ENCODE measurements at places on chromosomes 3 and 15.

GRCh38 chr15:29596266-29596665 lies 226.0 kb downstream of the TJP1 start:
- H3K4me1 ChIP-seq, result no peaks in the 10 kb centered on the region
- H3K27me3 ChIP-seq, result no peaks in the 10 kb centered on the region
- no peak overlapping the region for H3K4me3 ChIP-seq
- H3K27ac ChIP-seq, result no peak overlapping the region

DNA sequence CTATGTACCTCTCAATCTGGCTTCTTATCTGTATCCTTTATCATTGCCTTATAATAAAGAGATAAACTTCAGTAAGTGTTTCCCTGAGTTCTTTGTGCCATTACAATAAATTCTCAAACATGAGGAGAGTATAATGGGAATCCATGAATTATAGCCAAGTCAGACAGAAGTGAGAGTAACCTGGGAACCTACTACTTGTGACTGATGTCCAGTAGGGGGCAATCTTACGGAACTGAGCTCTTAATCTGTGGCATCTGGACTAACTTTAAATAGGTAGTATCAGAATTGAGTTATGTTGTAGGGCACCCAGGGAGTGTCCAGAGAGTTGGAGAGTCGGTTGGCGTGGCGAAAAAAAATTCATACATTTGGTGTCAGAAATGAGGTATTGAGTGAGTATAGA lies 542.6 kb downstream of the ZBBX start:
- DNase-seq, result no peak
- H3K4me3 ChIP-seq, result no peak overlapping the region
- H3K36me3 ChIP-seq, result no peaks in the 10 kb centered on the region
- H3K27ac ChIP-seq, result no peak overlapping the region

DNA sequence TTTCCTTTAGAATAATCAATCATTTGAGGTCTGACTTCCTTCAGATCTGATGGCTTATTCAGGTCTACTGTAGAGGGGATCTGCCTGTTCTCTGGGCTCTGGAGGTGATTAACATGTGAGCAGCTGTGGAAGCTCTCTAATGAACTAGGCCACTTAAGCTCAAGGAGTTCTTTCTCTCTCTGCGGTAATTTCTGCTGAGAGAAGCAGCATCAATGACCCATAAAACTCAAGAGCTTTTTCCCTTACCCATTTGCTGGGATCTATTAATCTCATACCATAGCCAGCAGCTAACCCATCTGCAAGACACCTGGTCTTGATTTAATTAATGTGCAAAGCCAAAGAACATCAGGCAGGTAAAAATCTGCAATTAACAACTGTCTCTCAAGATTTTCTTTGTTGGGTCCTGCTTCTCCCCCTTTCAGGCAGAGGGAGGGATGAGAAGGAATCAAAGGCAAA lies 73.2 kb upstream of the DLG1 start:
- DNase-seq, result no peak
- H3K4me1 ChIP-seq, result peaks cover 17% of the 10 kb centered on the region
- H3K27ac ChIP-seq, result peak overlapping the region; percentile 29
- H3K36me3 ChIP-seq, result no peaks in the 10 kb centered on the region

DNA sequence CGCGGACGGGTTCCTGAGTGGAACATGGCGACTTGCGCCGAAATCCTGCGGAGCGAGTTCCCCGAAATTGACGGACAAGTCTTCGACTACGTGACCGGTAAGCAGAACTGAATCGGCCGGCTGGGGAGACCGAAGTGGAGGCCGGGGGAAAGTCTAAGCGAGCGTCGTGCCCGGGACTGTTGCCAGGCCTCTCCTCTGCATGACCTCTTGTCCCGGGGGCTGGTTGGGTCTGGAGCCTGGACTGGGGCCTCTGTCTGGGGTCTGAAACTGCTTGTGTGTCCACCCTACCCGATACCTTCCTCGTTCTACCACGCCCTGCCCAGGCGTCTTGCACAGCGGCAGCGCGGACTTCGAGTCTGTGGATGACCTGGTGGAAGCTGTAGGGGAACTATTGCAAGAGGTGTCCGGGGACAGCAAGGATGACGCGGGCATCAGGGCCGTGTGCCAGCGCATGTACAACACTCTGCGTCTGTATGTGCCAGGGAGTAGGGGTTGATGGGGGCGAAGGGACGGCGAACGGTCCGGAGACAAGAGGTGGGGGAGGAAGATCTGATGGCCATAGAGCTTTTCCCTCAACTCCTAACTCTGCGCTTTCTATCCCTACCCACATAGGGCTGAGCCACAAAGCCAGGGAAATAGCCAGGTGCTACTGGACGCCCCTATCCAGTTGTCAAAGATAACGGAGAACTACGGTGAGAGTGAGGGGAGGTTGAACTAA lies at the start of gene ABCF3:
TSS of gene ABCF3 (plus strand) at position 16 of the 718 bp plus-strand sequence. CDS start at position 25, 9 bp downstream.
- peaks cover 10% of the 10 kb centered on the region for H3K4me1 ChIP-seq
- peak within 1 kb of the TSS; percentile 90 for H3K27ac ChIP-seq
- DNase-seq, result peak; percentile 64

DNA sequence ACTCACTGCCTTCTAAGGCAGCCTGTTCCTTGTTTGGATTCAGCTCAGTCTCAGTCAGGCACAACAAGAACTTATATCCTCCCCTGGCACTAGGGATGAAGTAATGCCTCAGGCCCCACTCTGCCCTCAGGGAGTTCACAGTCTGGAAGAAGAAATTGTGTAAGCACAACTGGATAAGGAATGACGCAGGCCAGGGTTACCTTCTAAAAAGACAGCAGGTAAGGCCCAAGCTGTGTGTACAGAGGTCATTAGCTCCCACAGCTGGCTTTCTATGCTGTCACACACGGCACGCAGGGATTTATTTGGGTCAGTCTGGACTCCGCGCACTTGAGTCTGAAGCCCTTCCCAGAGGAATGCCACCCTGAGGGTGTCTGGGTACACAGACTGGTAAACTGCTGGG lies 82.9 kb downstream of the IQSEC1 start:
- peaks cover 4% of the 10 kb centered on the region for H3K4me1 ChIP-seq
- H3K36me3 ChIP-seq, result no peaks in the 10 kb centered on the region
- peaks cover 4% of the 10 kb centered on the region for H3K27me3 ChIP-seq
- H3K27ac ChIP-seq, result no peak overlapping the region

- peaks cover 25% of the 10 kb centered on the region for H3K4me1 ChIP-seq
- H3K27me3 ChIP-seq, result no peaks in the 10 kb centered on the region
- H3K4me3 ChIP-seq, result no peak overlapping the region
Observed at GRCh38 chr15:69303337-69304181, 4.8 kb downstream of the PAQR5 start.

GRCh38 chr3:13867732-13868131 lies 12.1 kb downstream of the WNT7A start:
- H3K4me3 ChIP-seq, result no peak overlapping the region
- no peaks in the 10 kb centered on the region for H3K27me3 ChIP-seq
- no peaks in the 10 kb centered on the region for H3K36me3 ChIP-seq
- no peaks in the 10 kb centered on the region for H3K4me1 ChIP-seq

DNA sequence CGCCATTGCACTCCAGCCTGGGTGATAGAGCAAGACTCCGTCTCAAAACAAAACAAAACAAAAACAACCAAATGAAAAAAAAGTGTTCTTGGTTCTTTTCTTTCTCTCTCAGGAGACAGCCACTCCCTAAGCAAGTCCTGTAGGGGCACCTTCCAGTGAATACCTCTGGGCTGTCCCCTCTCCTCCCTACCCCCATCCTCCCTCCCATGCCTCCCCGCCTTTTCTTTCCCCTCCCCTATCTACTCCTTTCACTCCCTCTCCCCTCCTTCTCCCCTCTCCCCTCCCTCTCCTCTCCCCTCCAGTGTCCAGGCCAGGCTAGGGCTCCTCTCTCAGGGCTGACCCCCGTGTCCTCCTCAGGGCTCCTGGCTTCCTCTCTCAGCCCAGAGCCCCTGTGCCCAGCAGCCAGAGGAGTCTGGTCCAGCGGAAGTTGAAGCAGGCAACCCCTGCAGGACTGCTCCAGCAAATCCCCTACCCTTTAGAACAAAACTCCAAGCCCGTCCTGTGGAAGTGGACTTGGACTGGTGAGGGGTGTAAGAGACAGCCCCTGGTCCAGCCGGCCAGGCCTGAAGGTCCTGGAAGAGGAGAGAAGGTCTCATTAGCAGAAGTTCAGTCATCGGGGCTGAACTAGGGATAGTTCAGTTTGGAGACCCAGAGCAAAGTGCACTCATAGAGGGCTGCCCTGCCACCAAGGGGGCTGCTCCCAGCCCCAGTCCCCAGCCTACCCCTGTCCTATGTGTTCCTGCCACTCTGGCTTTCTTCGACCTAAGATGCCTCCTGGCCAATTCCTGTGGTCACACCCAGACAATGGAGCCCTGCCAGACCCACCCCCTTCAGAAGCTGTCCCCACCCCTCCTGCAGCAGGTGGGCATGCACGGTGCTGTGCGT lies 79.8 kb upstream of the IQSEC1 start:
- H3K36me3 ChIP-seq, result no peaks in the 10 kb centered on the region
- no peaks in the 10 kb centered on the region for H3K4me1 ChIP-seq
- no peak overlapping the region for H3K27ac ChIP-seq
- H3K4me3 ChIP-seq, result no peak overlapping the region
- no peaks in the 10 kb centered on the region for H3K27me3 ChIP-seq

GRCh38 chr3:48747706-48748105 lies 30.7 kb upstream of the IP6K2 start:
- no peak for DNase-seq
- no peak overlapping the region for H3K27ac ChIP-seq
- no peaks in the 10 kb centered on the region for H3K27me3 ChIP-seq
- H3K4me1 ChIP-seq, result no peaks in the 10 kb centered on the region
- H3K36me3 ChIP-seq, result peaks cover 3% of the 10 kb centered on the region

- DNase-seq, result peak; percentile 7
- H3K4me3 ChIP-seq, result no peak overlapping the region
- no peaks in the 10 kb centered on the region for H3K36me3 ChIP-seq
- H3K4me1 ChIP-seq, result no peaks in the 10 kb centered on the region
- no peak overlapping the region for H3K27ac ChIP-seq
Observed at GRCh38 chr3:169923189-169923588, 11.8 kb downstream of the SAMD7 start.

DNA sequence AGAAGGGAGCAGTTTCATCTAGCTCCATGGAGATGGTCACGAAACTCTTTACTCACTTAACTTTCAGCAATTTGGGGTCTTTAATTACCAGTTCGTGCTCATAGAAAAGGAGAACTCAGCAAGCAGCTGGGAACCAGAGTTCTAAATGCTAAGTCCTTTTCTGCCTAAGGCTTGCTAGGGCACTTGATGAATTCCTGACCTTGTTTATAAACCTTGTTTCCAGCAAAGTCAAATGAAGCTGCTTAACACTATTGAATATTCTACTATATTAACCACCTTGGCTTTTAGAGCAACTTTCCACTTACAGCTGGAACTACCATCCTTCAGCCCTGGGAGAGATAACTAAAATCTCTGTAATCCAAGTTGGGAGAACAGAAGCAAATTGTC lies 79.5 kb upstream of the TSC22D2 start:
- H3K4me1 ChIP-seq, result peaks cover 3% of the 10 kb centered on the region
- no peak overlapping the region for H3K27ac ChIP-seq

GRCh38 chr3:95387242-95388021 lies 1324.6 kb downstream of the NSUN3 start:
- no peak for DNase-seq
- H3K4me1 ChIP-seq, result no peaks in the 10 kb centered on the region
- H3K4me3 ChIP-seq, result no peak overlapping the region
- H3K27ac ChIP-seq, result no peak overlapping the region

- H3K27me3 ChIP-seq, result no peaks in the 10 kb centered on the region
- H3K4me1 ChIP-seq, result no peaks in the 10 kb centered on the region
- H3K4me3 ChIP-seq, result no peak overlapping the region
- no peaks in the 10 kb centered on the region for H3K36me3 ChIP-seq
- DNase-seq, result no peak
Observed at GRCh38 chr3:71521940-71522876, 61.3 kb downstream of the FOXP1 start.

DNA sequence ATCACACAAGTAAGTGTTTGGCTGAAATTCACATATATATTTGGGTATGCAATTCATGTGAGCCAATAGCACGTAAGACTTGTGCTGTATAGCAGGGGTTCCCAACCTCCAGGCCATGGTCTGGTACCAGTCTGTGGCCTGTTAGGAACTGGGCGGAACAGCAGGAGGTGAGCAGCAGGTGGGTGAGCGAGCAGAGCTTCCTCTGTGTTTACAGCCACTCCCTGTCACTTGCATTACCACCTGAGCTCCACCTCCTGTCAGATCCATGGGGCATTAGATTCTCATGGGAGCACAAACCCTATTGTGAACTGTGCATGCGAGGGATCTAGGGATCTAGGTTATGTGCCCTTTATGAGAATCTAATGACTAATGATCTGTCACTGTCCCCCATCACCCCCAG lies 59.7 kb downstream of the MAP3K13 start:
- H3K4me3 ChIP-seq, result no peak overlapping the region
- no peak overlapping the region for H3K27ac ChIP-seq
- H3K4me1 ChIP-seq, result peaks cover 2% of the 10 kb centered on the region
- no peak for DNase-seq

- no peaks in the 10 kb centered on the region for H3K4me1 ChIP-seq
- H3K4me3 ChIP-seq, result no peak overlapping the region
- H3K27ac ChIP-seq, result no peak overlapping the region
- H3K27me3 ChIP-seq, result no peaks in the 10 kb centered on the region
- DNase-seq, result no peak
Observed at GRCh38 chr3:142568393-142569017, 10.0 kb downstream of the ATR start.

GRCh38 chr15:75008629-75009326 lies 13.4 kb downstream of the SCAMP5 start:
- H3K27me3 ChIP-seq, result peaks cover 7% of the 10 kb centered on the region
- H3K27ac ChIP-seq, result no peak overlapping the region
- H3K4me3 ChIP-seq, result no peak overlapping the region
- no peaks in the 10 kb centered on the region for H3K4me1 ChIP-seq
- H3K36me3 ChIP-seq, result no peaks in the 10 kb centered on the region

GRCh38 chr3:16377847-16378302 lies 112.9 kb downstream of the OXNAD1 start:
- H3K36me3 ChIP-seq, result peaks cover 4% of the 10 kb centered on the region
- no peak for DNase-seq
- H3K27ac ChIP-seq, result no peak overlapping the region
- no peaks in the 10 kb centered on the region for H3K27me3 ChIP-seq
- no peak overlapping the region for H3K4me3 ChIP-seq
- no peaks in the 10 kb centered on the region for H3K4me1 ChIP-seq

DNA sequence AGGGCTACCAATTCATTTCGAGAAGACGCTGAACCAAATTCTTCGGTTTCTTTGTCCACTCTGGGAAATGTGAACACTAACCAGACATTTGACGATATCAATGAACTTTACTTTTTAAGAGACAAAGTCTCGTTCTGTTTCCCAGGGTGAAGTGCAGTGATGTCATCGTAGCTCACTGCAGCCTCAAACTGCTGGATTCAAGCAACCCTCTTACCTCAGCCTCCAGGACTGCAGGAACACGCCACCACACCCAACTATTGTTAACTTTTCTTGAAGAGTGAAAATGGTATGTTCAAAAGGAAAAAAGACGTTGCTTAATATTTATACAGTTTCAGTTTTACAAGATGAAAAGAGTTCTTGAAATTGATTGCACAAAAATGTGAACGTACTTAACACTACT lies 30.6 kb downstream of the MB21D2 start:
- DNase-seq, result peak; percentile 56
- peaks cover 37% of the 10 kb centered on the region for H3K4me1 ChIP-seq
- H3K27ac ChIP-seq, result peak overlapping the region; percentile 59
- no peaks in the 10 kb centered on the region for H3K27me3 ChIP-seq
- H3K4me3 ChIP-seq, result no peak overlapping the region

DNA sequence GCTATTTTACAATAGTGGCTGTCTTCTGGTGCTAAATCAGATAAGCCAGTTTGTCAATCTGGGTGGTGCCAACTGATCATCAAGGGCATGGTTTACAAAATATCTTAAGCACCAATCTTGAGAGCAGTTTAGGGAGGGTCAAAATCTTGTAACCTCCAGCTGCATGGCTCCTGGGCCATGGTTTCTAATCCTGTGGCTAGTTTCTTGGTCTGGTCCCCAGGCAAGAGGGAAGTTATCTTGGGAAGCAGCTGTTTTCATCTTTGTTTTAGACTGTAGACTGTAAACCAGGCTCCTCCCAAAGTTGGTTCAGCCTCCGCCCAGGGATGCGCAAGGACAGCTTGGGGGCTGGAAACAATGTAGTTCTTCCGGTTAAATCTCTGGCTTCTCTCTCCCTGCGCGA lies 166.8 kb downstream of the IL1RAP start:
- no peaks in the 10 kb centered on the region for H3K4me1 ChIP-seq
- no peaks in the 10 kb centered on the region for H3K36me3 ChIP-seq
- no peaks in the 10 kb centered on the region for H3K27me3 ChIP-seq
- H3K4me3 ChIP-seq, result no peak overlapping the region
